ENCODE measurements at places on chromosomes 7 and 10.

DNA sequence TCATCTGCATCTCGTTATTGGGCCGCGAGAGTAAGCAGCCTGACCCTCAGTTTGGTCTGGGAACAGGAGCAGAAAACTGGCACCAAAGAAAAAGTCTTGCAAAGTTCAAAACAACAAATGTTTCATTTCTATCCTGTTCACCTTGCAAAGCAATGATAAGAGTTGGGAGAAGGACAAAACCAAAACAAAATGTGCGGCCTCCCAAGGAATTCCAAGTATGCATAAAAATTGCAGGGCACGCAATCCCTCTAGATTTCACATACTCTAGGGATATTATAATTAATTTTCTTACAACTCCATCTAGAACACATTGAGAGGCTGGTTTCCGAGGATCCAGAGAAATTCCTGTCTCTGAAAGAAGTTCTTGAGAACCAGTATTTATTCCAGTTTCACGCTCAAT lies 20.1 kb downstream of the CHUK start:
- no peak for DNase-seq

DNA sequence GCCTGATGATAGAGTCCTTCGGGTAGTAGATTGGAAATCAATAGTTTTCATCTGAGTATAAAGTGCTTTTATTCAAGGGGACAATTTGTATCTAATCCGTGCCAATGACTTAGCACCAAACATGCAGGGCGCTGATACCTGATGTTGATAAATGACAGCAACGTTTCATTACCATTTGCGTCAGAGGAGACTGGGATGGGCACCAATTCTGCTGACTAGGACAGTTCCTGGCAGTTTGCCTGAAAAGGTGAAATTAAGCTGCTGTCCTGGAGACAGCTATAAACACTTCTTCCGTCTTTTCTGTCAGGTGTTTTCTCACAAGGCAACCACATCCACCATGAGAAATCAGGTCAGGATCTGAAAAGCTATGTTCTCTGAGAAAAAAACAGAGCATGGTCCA lies 1136.4 kb downstream of the TYW1 start:
- DNase-seq = no peak

- DNase-seq = no peak
These were observed 21.7 kb downstream of the ZNF503 start for GRCh38 chr10:75379817-75380216.

DNA sequence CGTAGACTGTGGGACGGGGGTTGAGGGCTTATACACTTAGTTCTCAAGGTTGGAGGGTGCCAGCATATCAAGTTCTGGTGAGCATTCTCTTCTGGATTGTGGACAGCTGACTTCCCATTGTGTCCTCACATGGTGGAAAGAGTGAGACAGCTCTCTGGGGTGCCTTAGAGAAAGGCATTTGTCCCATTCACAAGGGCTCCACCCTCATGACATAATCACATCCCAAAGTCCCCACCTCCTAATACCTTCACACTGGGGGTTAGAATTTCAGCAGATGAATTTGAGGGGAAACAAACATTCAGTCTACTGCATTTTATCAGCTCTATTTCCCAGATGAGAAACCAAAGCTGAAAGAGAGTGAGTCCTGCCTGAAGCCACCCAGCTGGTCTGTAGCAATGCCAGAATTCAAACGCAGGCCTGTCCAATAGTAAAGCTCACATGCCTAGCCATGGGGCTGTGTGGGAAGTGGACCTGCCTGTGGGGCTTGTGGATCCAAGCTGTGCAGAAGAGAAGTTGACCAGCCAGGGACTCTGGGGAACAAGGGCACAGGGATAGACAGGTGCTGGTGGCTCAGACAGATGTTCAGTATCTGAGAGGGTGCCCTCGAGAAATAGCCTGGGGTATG lies 34.9 kb upstream of the LOXL4 start:
- no peak for DNase-seq

GRCh38 chr7:73556208-73557107 lies 1.0 kb downstream of the BCL7B start:
- no peak for DNase-seq

- no peak for DNase-seq
These were observed 11.1 kb downstream of the PTPN12 start for GRCh38 chr7:77548206-77548605.

DNA sequence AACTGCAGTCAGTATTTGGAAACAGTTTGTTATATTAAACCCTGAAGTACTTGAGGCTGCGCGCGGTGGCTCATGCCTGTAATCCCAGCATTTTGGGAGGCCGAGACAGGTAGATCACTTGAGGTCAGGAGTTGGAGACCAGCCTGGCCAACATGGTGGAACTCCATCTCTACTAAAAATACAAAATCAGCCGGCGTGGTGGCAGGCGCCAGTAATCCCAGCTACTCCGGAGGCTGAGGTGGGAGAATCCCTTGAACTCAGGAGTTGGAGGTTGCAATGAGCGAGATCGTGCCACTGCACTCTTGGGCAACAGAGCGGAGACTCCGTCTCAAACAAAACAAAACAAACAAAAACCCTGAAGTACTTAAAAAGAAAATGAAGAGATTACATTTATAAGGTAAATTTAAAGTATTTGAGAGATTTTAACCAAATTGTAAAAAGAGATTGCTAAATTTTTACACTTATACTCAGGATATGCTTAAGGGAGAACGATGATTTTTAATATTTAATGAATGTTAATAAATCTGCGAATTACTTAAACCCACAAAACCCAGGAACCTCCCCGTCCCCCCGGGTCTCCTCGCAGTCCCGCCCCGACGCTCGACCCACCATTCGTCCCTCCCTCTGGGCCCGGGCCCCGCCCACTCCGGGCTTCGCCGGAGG lies 425 bp upstream of the MTG1 start:
- DNase-seq = no peak

DNA sequence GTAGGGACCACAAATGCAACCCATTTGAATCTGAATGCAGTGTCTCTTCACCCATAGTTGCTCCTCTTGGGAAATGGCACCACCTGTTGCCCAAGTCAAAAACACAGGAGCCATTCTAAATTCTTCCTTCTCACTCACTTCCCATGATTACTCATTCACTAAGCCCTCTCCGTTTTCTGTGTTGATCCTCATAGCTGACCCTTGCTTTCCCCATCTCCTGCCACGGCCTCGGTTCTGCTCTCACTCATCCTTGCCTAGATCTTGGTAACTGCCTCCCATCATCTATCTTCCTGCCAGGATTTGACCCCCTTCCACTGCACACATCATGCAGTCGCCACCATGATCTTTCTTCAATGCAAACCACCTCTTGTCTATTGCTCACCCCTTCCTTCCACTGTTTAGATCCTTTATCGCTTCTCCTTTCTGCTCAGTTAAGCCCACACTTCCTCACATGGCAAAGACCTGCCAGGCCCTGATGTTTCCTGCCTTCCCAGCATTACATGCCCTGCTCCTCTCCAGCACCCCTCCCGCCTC lies 19.0 kb upstream of the CPN1 start:
- DNase-seq = no peak

Measured in Jurkat, Clone E6-1 (cell line).